ENCODE measurements at places on chromosomes 11 and 22.
A peak's percentile ranks its signal among the peaks of the same experiment; 100 is the strongest.

DNA sequence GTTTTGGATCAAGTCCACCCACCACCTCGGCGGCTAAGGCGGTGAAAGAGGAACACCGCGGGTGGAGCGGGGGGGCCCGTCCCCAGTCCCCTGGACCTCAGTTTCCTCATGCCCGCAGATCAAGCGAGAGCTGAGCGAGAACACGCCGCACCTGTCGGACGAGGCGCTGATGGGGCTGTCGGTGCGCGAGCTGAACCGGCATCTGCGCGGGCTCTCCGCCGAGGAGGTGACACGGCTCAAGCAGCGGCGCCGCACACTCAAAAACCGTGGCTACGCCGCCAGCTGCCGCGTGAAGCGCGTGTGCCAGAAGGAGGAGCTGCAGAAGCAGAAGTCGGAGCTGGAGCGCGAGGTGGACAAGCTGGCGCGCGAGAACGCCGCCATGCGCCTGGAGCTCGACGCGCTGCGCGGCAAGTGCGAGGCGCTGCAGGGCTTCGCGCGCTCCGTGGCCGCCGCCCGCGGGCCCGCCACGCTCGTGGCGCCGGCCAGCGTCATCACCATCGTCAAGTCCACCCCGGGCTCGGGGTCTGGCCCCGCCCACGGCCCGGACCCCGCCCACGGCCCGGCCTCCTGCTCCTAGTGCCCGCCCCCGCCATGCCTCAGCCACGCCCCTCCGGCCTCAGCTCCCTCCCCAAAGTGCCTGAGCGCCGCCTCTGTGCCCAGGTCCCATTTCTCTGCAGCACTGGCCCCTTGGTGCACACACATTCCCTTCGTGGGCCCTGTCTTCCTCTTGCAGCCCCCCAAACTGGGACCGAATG lies 12.7 kb downstream of the MAFF start:
- no peak for DNase-seq

- no peak for DNase-seq
Observed at GRCh38 chr11:59192446-59193020, 20.2 kb downstream of the MPEG1 start.

GRCh38 chr11:43789700-43790443 lies 90.8 kb upstream of the ALKBH3 start:
- DNase-seq, result no peak

DNA sequence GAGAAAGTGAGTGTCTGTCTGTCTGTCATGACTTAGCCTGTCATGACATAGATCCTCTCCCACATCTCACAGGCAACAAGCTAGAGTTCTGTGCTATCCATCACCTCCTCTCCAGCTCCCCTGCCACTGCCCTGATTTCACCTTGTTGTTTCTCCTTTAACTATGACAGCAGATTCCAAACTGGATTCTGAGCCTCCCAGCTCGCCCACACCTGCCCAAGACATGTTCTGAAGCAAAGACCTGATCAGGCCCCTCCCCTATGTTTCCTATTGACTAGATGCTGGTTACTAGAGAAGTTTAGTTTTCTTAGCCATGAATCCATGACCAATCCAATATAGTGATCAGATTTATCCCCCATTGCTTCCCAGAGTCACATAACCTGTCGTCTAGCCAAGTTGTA lies 15.4 kb downstream of the PRSS23 start:
- no peak for DNase-seq

DNA sequence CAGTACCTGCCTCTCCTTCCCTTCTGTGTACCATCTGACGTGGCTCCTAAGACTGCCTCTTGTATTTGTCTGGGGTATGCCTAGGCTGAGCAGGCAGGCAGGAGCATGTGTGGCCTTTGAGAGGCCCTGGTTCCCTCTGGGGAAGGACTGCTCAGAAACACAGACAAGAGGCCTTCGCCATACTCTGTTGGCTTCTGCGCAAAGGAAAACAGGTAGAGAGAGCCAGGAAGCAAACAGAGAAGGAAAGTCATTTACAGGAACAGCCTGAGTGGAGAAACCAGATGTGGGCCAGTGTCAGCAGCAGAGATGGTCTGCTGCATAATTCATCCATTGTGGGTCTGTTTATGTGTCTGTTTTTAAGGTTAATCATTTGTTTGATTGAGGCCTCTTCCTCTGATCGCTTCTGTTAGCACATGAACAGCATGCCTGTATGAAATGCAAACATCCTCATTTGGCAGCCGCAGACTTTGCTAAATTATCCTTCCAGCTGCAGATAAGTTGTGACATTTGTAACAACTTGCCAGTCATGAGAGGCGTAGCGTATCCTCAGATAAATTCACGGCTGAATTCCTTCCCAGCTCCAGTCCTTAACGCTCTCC lies 119.4 kb downstream of the GALNT18 start:
- no peak for DNase-seq

DNA sequence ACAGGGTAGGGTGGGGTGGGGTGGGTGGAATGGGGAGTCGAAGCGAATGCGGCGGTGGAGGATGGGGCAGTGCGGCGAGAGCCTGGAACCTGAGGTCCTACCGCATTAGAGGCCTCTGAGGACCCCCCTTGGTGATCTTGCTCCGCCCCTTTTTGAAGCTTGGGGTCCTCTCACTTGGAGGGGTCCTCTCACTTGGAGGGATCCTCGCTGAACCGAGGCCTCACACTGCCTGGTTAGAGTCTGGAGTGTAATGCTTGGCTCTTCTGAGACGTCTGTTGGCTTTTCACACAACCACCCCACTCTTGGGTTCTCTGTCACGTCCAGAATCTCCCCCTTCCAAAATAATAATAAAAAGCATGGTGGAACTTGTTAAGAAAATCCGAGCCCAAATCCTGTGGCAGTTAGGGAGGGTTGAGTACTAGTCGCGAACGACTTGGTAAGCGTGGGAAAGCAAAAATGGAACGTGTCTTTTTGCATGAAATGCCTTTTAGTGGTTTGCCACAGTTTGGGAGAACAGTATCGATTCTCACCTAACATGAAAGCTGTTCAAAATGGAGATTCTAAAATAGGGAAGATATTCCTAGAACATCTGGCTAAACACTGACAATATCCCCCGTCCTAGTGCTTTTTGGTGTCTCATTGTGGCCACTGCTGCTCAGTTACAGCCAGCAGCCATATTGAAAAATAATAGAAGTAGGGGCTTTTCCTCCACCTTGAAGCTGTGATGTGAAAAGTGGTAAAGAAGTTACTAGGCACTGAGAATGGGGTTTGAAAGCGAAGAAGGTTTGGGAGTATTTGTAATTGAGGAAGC lies 822 bp downstream of the RBX1 start:
- no peak for DNase-seq

DNA sequence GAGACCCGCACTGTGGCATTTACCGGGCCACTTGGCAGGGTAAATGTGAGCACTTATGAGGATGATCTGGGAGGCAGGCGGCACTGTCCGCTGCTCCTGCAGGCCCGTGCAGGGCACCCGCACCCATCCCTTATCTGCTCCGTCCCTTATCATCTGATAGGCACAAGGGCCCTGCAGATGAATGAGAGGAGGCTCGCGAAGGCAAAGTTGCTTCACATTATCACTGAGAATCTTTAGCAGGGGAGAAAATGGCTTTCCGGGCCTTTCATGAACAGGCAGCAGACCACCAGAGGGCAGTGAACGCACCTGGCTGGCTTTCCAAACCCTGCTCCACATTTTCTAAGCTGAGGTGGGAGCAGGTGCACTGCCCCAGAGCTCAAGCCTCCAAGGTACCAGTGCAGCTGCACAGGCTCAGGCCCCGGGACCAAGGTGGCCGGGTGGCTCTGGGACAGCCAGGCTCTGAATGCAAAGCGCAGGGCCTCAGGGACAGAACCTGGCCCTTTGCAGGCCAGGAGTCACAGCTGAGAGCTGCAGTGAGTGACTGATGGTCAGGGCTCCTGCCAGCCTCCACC lies 165.6 kb downstream of the SHANK2 start:
- no peak for DNase-seq

GRCh38 chr11:36363361-36364268 lies 67.5 kb downstream of the PRR5L start:
- no peak for DNase-seq

DNA sequence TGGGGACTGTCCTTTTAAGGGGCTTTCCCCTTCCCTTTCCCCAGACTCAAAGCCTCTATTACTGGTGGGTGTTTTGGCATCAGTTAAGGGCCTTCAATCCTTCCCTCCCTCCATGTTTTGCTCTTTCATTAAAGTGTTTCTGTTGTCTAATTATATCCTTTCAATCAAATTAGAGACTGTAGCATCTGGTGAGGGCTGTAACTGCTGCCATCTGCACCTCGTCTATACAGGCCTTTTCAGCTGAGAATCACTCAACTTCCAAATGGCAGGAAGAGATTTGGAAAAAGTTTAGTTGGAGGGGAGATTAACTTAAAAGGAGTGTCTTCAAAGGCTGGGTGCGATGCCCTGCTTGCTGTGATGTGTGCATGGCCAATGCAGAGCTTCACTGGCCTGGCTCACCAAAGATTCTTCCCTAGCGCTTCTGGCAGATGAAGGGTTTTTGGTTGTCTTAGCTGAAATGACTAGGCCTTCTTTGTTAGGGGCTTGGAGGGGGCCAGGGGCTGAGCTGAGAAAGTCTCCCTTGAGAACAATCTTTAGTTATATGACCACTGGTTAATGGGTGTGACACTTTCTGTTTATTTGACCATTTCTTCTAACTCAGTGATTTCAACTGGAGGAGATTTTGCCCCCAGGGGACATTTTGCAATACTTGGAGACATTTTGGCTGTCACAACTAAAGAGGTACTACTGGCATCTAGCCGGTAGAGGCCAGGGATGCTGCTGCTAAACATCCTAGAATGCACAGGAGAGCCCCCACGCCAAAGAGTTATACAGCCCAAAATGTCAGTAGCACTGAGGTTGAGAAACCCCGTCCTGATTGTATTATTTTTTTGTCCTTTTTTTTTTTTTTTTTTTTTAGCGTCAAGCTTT lies 7.5 kb downstream of the KREMEN1 start:
- no peak for DNase-seq

- no peak for DNase-seq
Observed at GRCh38 chr11:112453601-112454577, 193.2 kb upstream of the PLET1 start.

DNA sequence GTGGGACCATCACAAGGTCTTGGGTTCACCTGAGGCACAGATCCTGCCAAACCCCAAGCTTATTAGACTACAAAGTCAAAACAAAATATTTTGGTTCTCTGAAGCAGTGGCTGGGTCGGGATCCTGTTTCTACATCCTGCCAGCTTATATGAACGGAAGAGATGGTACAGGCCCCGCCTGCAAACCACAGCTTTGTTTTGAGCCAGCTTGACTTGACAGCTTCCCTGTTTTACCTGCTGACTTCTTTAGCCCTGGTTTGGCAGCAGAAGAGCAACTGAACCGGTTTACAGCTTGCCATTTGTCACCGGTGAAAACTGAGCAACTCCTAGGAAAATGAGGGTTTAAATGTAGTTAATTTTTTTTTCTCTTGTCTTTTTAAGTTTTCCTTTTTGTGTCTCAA lies 11.4 kb downstream of the PACS1 start:
- DNase-seq, result peak; percentile 56

GRCh38 chr11:10650630-10651029 lies 42.9 kb downstream of the IRAG1 start:
- no peak for DNase-seq

DNA sequence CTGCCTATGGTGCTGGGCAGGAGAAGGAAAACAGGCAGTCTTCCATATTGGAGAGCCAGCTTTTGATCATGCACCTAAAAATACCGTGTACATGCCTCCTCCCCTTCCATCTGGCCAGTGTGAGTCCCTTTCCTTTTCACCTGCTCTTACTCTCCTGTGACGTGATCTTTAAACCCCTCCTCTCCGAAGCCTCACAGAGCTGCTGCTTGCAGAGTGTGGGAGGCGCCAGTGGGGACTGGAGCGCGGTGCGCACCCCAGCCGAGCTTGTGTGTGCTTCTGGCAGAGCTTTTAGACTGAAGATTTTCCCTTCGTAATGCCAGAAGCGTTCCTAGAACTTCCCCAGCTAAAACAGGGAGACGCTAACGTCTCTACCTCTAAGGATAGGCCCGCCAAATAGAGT lies 29.8 kb downstream of the MUC6 start:
- no peak for DNase-seq

DNA sequence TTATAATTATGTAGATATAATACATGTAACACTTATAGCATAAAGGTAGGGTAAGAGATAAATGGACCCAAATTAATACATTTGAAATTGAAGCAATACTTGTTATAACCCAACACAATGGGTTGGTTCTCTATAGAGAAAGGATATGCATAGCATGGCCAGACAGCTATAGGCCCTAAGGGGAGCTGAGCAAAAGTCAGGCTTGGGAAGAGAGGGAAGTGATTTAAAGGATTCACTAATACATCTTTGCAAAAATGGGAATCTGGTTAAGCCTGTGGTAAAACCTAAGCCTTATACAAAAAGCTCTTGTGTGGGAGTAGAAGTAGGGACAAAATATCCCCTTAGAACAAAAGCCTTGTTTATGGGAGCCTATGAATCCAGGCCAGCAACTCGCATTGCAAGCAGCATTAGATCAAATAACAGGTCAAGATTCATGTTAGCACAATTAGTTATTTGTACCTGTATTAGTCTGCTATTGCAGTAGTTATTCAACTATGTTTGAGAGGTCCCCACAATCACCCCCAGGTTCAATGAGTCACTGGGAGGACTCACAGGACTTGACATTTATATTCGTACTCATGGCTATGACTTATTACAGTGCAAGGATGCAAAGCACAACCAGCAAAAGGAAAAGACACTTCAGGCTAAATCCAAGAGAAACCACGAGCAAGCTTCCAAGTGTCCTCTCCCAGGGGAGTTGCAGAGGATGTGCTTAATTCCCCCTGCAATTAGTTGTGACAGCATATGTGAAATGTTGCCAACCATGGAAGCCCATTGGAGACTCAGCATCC lies 144.7 kb upstream of the LMO1 start:
- DNase-seq, result no peak

- no peak for DNase-seq
Observed at GRCh38 chr11:4508886-4509285, 26.4 kb downstream of the OR52K1 start.

DNA sequence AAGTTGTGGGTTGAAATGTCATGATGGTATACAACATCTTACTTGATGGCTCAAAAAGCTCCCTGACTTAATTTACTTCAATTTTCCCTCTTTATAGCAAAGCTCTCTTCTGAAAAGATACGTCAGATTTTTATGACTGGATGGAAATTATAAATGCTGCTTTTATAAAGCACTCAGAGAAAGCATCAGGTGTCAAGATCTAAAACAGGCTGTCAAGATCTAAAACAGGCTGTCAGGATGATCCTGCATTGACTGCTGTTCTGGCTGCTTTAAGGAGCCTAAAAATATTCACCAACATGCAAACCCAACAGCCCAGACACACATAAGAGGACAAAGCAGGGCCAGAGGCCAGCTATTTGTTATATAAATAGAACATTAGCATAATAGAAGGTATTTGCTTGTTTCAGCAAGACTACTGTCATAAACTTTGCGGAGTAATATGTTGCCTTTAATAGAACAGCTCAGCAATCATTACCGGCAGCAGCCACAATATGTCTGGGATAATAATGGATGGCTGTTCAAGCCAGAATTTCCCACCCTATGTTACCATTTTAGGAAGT lies 77.3 kb upstream of the ANO5 start:
- DNase-seq, result no peak

Measured in stimulated activated CD8-positive, alpha-beta memory T cell treated with anti-CD3 and anti-CD28 coated beads, Interleukin-15, amount 100 ng/mL, for 1 hour (primary cell).